Spinal cord (tissue), 10 donors: ENCODE measurements at places on chromosomes 16 and 17.

DNA sequence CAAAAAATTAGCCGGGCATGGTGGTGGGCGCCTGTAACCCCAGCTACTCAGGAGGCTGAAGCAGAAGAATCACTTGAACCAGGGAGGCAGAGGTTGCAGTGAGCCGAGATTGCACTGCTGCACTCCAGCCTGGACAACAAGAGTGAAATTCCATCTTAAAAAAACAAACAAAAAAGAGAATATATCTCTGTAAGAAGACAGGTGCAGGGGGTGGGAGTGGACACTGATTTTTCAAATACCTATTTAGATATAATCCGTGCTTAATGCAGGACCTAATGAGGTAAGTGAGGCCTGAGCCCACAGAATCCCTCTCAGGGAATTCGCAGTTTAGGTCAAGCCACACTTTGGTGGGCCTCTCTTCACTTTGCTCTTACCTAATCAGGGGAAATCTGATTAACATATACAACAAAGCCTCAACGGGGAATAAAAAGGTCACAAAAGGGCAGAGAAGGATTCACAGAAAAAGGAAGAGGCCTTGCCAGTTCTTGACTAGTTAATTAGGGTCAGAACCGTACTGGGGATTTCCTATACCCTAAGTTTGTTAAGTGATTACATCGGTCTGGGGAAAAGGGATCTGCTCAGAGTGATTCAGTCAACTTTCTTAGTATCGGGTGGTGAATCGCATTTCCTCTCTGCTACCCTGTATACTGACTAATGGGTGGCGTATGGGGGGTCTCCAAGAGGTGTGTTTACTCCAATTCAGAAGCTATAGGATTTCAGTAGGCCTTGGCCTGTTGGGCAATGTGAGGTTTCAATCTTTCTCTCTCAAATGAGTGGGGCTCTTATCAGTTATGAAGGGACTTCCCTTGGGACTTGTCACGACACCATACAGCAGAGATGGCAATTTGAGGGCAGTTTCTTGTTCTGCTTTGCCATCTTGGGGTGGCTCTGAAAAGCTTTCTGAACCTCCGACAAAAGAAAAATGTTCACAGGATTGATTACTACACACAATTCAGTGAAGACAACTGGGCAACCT, 1.9 kb upstream of the NFAT5 start:
- no peaks in the 10 kb centered on the region for H3K27me3 ChIP-seq
- H3K27ac ChIP-seq, result no peak overlapping the region
- H3K4me3 ChIP-seq, result no peak overlapping the region
- no peaks in the 10 kb centered on the region for H3K36me3 ChIP-seq

- no peaks in the 10 kb centered on the region for H3K4me1 ChIP-seq
- DNase-seq, result no peak
- H3K27me3 ChIP-seq, result no peaks in the 10 kb centered on the region
- H3K36me3 ChIP-seq, result no peaks in the 10 kb centered on the region
- no peak overlapping the region for H3K27ac ChIP-seq
These were observed 371.2 kb downstream of the NPIPA8 start for GRCh38 chr16:17965133-17965900.

DNA sequence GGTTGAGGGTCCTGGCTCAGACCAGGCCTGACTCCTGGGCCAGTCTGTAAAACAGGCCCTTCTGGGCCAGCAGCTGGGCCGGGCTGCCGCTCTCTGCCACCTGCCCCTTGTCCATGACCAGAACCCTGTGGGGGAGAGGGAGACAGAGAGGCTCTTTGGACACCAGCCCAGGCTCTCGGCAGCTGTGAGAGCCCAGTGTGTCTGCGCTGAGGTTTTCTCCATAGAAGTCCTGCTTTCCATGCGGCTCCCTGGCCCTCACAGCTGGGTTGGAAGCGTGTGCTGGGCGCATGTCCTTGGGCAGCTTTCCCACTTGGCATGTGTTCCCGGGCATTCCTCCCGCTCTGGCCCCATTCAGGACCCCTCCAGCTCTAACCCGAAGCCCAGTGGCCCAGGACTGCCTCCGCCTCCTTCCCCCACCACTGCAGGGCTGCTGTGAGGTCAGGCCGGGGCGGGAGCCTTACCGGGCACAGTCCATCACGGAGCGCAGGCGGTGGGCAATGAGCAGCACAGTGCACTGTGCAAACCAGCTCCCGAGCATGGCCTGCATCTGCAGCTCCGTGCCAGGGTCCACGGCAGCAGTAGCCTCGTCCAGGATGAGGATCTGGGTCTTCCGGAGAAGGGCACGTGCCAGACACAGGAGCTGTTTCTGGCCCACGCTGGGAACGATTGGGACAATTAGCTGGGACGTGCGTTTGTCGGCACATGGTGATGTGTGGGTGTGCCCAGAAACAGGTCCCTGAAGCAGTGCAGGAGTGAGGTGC, 73.0 kb downstream of the ABCC6 start:
- H3K27me3 ChIP-seq, result no peaks in the 10 kb centered on the region
- DNase-seq, result peak; percentile 65
- peak overlapping the region; percentile 16 for H3K27ac ChIP-seq
- H3K36me3 ChIP-seq, result peaks cover 19% of the 10 kb centered on the region
- peaks cover 26% of the 10 kb centered on the region for H3K4me1 ChIP-seq

DNA sequence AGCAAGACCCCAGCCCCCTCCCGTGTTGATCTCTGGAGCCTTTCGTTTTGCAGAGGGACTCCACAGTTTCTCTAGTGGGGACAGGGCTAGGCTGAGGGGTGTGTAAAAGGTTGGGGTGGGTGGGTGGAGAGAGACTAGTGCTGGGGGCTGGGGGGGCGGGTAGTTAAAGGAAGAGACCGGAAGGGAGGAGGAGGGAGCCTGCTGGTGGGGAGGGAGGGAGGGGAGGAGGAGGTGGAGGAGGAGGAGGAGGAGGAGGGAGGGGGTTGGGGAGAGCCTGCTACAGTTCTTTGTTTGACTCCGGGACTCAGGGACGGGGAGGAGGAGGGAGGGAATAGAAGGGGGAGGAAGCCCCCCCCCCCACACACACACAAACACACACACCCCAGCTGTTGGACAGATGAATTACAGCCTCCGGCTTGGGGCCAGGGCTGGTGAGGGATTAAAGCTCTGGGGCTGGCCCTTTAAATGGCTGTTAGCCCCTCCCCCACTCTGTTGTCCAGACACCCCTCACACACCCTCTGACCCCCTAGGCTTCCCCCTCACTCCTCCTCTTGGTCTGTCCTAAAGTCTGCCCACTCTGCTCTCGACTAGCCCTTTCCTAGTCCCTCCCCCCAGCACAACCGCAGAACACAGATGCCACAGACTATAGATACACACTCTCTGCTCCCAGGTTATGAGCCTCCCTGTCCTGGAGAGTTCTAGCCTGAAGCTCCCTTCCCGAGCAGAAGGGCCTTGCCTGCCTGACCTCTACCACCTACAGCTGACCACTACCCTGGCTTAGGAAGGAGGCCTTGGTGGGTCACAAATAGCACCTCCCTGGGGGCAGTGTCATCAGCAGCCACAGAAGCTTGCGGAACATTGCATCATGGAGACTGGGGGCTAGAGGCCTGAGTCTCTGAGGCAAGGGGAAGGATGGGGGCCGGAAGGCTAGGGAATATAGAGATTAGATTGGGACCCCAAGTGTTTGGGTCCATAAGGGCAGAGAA, 4.4 kb downstream of the KDM6B start:
- peak overlapping the region; percentile 79 for H3K27ac ChIP-seq
- peak; percentile 90 for DNase-seq
- peaks cover 69% of the 10 kb centered on the region for H3K4me1 ChIP-seq
- peak overlapping the region; percentile 36 for H3K4me3 ChIP-seq

DNA sequence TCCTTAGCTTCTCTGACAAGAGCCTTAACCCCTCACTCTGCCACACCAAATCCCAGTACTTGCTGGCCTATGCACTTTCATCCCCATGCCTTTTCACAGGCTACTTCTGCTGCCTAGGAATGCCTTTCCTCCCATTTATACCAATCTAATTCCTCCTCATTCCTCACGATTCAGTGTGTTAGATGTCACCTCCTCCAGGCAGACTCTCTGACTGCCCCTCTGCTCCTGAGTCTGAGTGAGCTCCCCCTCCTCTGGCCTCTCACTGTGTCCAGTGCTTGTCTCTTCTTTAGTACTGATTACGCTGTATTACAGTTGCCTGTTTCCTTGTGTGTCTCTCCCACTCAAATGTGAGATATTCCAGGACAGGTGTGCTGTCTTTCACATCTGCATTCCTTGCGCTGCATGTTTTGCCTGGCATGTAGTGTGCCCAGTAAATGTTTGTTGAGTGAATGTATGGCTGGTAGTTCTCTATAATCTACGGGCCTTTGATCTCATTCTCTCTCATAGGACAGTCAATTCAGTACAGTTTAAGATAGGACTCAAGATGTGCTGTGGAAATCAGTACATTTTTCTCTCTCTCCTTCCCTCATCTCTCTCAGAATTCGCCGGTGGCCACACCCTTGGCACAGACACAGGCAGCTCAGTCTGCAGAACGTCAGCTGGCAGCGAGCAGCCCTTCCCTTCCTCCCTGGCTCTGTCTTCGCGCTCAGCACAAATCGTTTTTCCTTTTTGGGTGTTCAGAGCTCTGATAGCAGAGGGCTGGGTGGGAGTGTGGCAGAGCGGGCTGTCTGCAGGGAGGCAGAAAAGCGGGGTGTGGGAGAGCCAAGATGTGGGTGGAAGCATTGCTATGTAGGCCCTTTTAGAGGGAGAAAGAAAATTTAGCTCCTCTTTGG, 18.5 kb downstream of the ARL4D start:
- no peak for DNase-seq
- H3K36me3 ChIP-seq, result no peaks in the 10 kb centered on the region
- no peak overlapping the region for H3K4me3 ChIP-seq

DNA sequence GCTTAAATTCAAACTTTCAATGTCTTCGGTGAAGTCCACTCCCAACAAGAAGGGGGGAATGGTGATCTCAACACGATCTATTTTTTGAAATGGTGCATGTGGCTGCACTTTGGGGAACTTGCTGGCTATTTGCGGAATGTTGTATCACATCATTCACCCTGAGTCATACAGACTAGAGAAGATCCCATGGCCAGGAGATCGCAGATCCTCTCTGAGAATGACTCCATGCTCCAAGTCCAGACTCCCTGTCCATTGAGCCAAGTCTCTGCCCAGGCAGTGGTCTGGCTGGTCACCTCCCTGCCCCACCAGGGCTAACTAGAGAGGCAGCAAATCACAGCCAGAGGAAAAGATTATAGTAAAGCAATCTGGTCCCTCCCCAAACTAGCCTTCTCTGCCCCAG, 120.6 kb downstream of the XYLT1 start:
- no peak for DNase-seq
- peaks cover 25% of the 10 kb centered on the region for H3K4me1 ChIP-seq
- no peak overlapping the region for H3K27ac ChIP-seq
